ENCODE measurements at places on chromosomes 4 and X.

GRCh38 chrX:146449243-146449642 lies 360.3 kb upstream of the CXorf51B start:
- DNase-seq = no peak

GRCh38 chrX:41240509-41240908 lies 93.5 kb upstream of the DDX3X start:
- DNase-seq = no peak

GRCh38 chrX:10165580-10166247 lies 8.9 kb downstream of the CLCN4 start:
- DNase-seq = no peak

DNA sequence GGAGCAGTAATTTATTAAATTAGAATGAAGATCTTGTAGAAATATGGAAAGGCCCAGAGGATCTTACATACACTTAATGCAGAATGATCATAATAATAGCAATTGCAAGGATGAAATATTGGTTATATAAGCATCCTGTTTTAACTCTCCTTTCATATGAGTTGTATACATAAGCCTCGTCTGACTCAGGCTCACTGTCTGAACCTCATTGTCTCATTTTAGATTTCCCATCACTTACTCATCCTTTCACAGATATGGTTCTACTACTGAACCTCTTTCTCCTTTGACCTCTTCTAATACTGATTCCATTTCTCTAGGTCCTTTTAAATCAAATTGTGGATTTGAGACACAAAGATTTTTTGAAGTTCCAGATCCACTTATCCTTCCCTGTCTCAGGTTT lies 277.3 kb upstream of the TRPC5 start:
- DNase-seq = no peak

GRCh38 chr4:102809190-102809589 lies 18.2 kb downstream of the UBE2D3 start:
- no peak for DNase-seq
